ENCODE measurements at places on chromosomes 11 and 22.

GRCh38 chr11:102513869-102514268 is 16.7 kb downstream of the MMP7 start:
- no peak for DNase-seq

DNA sequence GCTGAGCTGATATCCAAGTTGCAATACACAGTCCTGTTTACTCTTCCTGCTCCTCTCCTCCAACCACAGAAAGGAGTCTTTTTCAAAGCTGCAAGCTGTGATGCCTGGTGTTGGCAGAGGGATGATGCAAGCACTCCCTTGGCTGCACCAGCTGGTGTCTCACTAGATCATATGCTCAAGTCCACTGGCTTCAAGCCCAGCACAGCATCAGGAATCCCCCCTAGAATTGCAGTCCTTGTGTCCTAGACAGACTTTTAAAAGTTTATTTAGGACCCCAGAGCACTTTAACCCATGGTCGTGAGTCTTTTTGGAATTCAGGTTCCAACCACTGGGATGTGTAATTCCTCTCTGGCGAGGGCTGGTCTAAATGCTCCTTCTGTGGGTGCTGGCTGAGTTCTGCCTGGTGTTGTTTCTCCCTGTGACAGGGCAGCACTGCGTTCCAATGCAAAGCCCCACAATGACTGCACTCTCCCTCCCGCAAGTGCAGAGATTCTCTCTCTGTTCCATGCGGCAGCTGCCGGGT is 1.9 kb upstream of the HEPN1 start:
- no peak for DNase-seq

DNA sequence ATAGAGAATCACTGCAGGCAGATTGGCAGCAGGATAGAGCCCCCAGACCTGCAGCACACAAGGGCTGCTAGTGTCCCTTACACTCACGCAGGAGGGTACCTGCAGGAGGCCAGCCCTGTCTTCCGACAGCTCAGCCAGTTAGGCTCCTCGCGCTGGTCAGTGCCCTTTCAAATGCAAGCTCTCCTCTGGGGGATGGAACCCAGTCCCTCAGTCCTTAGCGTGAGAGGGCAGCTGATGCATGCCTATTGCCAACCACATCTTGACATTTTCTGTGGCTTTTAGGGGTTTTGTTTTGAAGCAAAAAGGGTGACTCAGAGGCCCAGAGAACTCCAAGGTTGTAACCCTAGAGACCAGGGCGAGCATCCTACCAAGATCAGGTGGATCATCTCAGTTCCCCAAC is 40.0 kb downstream of the WNT11 start:
- DNase-seq: no peak

DNA sequence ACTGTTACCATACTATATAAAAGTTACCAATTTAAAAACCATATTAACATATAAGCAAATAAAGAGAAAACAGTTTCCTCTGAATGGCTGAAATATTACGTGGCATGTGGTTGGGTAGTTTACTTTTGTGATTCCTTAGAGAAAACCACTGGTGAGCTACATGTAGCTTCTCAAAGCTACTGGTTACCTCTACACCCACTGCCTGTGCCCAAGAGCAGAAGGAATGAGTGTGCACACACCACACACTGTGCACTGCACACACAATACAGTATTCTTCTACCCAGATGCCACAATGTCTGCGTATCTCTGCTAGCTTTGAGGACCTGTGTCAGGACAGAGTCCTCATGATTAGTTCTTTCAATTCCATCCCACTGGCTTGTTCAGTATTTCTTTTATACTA is 25.5 kb upstream of the YPEL1 start:
- no peak for DNase-seq

GRCh38 chr11:134538742-134539141 is 126.7 kb upstream of the B3GAT1 start:
- DNase-seq: no peak

GRCh38 chr22:37519268-37520195 is at the start of gene CARD10:
TSS of gene CARD10 (minus strand) at chr22:37519415. CDS start at chr22:37519200, 215 bp downstream.
- DNase-seq: no peak

GRCh38 chr11:28860893-28861292 is 752.7 kb downstream of the METTL15 start:
- DNase-seq: no peak

DNA sequence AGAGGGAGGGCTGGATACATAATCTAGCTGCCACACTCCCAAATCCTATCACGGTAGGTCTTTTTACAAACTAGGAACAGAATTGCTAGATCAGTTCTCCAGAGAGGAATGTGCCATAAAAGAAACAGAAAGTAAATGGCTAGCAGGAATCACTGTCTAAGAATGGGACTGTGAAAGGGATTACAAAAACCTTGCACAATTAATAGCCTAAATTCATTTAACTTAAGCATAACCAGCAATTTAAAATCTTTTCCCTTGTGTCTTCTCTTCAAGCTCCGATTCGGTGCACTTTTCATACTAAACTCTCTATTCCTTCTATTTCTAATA is 35.2 kb downstream of the APOL5 start:
- DNase-seq: no peak

- DNase-seq: no peak
Measured at GRCh38 chr11:134822897-134823296, 410.9 kb upstream of the B3GAT1 start.

- no peak for DNase-seq
Measured at GRCh38 chr11:69058511-69059270, 10.0 kb downstream of the TPCN2 start.

- DNase-seq: no peak
Measured at GRCh38 chr22:31345331-31346254, 553 bp downstream of the PATZ1 start.

DNA sequence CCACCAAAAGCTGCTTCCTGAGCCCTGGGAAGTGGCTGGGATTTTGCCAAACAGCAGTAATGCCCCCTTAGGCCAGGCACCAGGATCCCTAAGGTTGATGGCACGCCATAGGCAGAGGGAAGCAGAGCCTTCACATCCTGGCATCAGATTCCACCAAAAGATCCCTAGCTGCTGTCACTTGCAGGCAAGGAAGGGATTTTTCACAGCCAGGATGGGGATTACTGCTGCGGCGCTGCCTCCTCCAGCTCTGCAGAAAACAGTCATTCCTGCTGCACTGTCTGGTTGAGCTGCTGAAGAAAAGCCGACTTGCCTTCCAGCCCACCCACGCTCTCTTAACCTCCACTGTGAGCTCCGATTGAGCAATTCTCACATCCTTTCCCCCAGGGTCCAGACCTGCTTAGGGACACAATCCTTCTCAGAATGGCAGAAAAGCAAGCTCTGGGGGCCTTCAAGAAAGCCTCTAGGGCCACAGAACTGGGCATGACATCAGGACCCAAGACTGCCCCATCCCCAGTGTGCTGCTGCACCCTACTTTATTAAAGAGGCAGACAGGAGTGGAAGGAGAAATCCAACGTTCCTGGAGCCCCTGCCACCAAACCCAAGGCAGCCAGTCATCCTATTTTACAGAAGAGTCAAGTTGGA is 19.9 kb downstream of the SYN3 start:
- no peak for DNase-seq

DNA sequence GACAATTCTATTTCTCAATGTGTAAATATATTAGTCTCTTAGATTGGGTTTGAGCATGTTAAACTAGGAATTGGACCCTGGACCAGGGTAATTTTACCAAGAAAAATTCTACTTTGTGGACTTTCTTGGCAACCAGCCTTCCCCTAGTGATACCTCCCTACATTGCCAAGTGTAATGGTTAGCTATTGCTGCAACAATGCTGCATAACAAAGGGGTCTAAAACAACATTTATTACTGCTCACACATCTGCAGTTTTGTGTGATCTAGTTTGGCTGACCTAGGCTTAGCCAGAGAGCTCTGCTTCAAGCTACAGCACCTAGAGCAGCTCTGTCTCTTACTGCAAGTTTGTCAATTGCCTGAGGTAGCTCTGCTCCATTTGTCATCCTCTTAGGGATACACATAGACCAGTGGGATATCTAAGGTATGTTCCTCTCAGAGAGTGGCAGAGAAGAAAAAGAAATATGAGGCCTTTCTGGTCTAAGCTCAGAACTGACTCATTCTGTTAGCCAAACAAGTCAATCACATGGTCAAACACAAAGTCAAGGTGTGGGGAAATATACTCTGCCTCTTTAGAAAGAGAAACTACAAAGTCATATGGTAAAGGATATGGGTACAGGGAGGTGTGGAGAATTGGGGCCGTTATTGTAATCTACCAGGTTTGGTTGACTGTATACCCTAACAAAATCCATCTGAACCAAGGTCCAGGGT is 2.0 kb upstream of the LAYN start:
- DNase-seq: no peak

- no peak for DNase-seq
Measured at GRCh38 chr22:50507421-50507990, at the start of gene LMF2. TSS of gene LMF2 (minus strand) at chr22:50507702. CDS start at chr22:50507675, 27 bp downstream.

DNA sequence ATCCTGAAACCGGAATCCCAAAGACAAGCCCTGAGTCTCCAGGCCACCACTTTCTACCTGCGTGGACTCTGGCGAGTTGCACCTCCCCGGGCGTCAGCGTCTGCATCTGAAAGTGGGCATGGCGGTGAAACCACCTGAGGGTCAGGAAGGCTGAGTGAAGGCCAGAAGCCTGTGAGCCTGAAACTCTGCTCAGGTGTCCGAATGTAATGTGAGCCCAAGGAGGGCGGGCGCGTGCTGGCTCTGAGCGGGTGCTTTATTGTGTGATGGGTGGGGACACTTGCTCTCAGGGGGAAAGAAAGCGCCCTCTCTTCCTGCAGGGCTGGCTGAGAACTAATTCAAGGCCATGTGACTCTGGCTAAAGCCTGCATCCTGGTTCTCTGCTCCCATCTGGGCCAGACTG is 135.6 kb downstream of the ST3GAL4 start:
- DNase-seq: no peak
